ENCODE measurements at places on chromosomes 5 and 9. TPM values are rescaled to one million over a fixed set of nuclear protein-coding genes. Genes with fewer than 3 reads are reported as not detected.

The TUSC1 gene
- total RNA-seq, result 0.14 TPM

The DDX4 gene
- total RNA-seq, result not detected

The C5orf46 gene
- total RNA-seq, result not detected

GRCh38 chr5:142677198-142677597 is 8.7 kb downstream of the FGF1 start:
- DNase-seq, result no peak

DNA sequence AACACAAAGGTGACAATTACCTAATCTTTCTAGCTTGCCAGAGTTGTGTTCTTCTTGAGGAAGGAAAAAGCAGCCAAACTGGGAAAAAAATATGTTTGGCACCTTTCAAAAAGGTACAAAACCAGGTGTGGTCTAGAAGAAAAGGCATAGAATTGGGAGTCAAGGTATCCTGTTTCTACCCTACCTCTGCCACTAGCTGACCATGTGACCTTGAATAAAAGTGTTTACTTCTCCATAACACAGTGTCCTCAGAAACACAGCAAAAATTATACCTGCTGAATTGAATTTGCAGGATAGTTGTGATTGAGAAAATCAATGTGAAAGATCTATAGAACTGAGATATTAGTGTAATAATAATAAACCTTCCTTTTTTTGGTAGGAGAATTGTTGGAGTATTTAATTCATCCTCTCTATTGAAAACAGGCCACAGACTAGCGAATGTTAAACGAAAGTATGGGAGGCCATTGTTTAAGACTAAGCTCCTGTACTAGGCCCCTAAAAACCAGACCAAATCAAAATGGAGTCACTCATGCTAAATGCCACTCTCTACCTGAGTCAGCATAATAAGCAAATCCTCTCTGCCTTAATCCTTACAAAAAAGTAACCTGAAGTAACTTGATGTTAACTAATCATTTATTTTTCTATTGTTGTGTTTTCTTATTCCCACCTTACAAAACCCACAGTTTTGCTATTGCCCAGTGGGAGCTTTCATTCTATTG is 12.6 kb downstream of the CYFIP2 start:
- DNase-seq, result no peak

- DNase-seq, result no peak
Measured at GRCh38 chr9:98504298-98505282, 204.1 kb downstream of the GABBR2 start.

- no peak for DNase-seq
Measured at GRCh38 chr5:139492700-139493192, 10.2 kb upstream of the STING1 start.

- DNase-seq, result no peak
Measured at GRCh38 chr9:127877566-127877998, at the start of gene AK1. TSS of gene AK1 (minus strand) at chr9:127877675. CDS start at chr9:127874617, 3,058 bp downstream.

GRCh38 chr5:84370176-84370575 is 14.5 kb downstream of the EDIL3 start:
- DNase-seq, result no peak
